ENCODE measurements at places on chromosomes 16 and 17. TPM values are rescaled to one million over a fixed set of nuclear protein-coding genes. Genes with fewer than 3 reads are reported as not detected.

COPZ2 gene
- total RNA-seq, result 6.1 TPM

IRX5 gene
- total RNA-seq, result not detected

BPTF gene
- 133 TPM for total RNA-seq

MMP2 gene
- total RNA-seq, result 0.28 TPM

ZSCAN10 gene
- total RNA-seq, result 0.39 TPM

SULT1A2 gene
- total RNA-seq, result 0.91 TPM

TLCD1 gene
- total RNA-seq, result 2.2 TPM

ABR gene
- 156 TPM for total RNA-seq

PSMC3IP gene
- total RNA-seq, result 15.9 TPM

CFAP97D1 gene
- total RNA-seq, result not detected

RNF135 gene
- total RNA-seq, result 8.7 TPM

LHX1 gene
- total RNA-seq, result not detected

PERCC1 gene
- total RNA-seq, result 1.2 TPM

MED9 gene
- 20.6 TPM for total RNA-seq

LITAFD gene
- total RNA-seq, result not detected

ZNF423 gene
- not detected for total RNA-seq

FBXL19 gene
- 20.1 TPM for total RNA-seq

OTOA gene
- total RNA-seq, result 0.17 TPM

ALOX15B gene
- not detected for total RNA-seq

SOX8 gene
- 0.50 TPM for total RNA-seq

HYDIN gene
- total RNA-seq, result not detected
